ENCODE measurements at places on chromosomes 1 and 21. TPM values are rescaled to one million over a fixed set of nuclear protein-coding genes. Genes with fewer than 3 reads are reported as not detected.

Gene GLRX2
- 7.7 TPM for total RNA-seq

Gene AIRE
- not detected for total RNA-seq

Gene AMY1A
- total RNA-seq = not detected

Gene GJA9
- total RNA-seq = not detected

Gene WDR64
- not detected for total RNA-seq

Gene VANGL2
- total RNA-seq = 51.3 TPM

Gene MNDA
- not detected for total RNA-seq

Gene MROH9
- not detected for total RNA-seq

Gene CNKSR1
- 11.3 TPM for total RNA-seq

Gene HSD11B1
- total RNA-seq = not detected

DNA sequence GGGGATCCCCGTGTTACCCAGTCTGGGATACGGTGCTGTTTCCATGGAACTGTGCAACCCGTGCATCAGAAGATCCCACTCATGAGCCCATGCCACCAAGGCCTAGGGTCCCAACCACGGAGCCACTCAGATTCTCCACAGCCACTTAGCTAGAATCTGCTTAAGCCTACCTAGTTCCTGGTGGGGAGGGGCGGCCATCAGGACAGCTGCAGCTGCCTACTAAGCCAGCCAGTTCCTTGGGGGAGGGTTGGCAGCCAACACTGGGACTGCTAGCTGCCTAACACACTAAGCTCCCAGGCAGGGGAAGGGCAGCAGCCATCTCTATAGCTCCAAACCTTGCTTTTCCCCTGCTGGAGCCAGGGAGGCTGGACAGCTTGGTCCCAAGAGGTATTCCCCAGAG is 549.2 kb upstream of the BRINP3 start:
- no peaks in the 10 kb centered on the region for H3K27me3 ChIP-seq
- no peak overlapping the region for H3K27ac ChIP-seq

DNA sequence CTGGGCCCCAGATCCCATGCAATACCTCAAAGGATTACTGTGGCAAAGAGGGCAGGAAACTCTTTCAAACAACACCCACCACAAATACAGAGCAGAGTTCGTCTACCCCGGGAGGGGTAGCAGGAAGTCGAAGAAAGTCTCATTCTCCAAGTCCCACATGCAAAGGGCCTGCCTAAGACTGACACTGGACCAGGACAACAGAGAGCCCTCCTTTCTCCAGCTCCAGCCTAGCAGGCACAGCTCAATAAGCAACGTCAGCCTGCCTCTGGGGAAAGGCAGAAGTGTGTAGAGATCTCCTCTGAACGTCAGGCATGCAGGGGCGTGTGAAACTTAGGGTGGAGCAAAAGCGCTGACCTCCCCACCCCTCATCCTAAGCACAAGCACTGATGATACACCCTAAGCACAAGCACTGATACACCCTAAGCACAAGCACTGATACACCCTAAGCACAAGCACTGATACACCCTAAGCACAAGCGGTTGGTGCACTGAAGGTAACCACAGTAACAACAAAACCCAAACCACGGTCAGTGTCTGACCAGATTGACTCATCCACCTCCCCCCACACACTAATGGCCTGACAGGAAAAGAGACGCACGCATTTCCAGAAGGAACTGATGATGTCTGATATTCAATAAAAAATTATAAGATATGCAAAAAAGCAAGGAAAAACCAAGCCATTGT is 1.3 kb downstream of the KRTAP12-3 start:
- no peak overlapping the region for H3K4me3 ChIP-seq
- H3K27me3 ChIP-seq = no peaks in the 10 kb centered on the region
- no peak for DNase-seq

GRCh38 chr1:56099766-56100265 is 479.5 kb downstream of the PLPP3 start:
- H3K27me3 ChIP-seq = no peaks in the 10 kb centered on the region
- H3K4me1 ChIP-seq = no peaks in the 10 kb centered on the region
- no peak for DNase-seq

DNA sequence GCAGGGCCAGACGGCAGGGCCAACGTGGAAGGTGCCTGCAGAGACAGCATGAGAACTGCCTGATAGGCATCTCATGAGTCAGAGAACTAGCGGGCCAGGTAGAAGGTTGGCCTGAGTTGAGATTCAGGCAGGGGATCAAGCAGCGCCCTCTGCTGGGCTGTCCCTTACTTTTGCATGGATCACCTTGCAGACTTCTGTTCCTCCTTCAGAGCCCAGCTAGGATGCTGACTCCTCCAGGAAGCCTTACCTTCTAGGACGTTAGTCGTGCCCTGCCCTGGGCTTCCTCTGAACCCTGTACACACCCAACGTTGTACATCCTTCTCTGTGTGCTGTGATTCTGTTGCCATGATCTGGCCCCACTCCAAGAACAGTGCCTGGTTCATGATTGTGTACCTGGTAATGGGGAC is 231.3 kb upstream of the VAMP3 start:
- H3K27me3 ChIP-seq = no peaks in the 10 kb centered on the region
- no peak overlapping the region for H3K27ac ChIP-seq
- H3K36me3 ChIP-seq = no peaks in the 10 kb centered on the region
- peak; percentile 90 for DNase-seq
- no peak overlapping the region for H3K4me3 ChIP-seq
- peaks cover 32% of the 10 kb centered on the region for H3K4me1 ChIP-seq

- DNase-seq = peak; percentile 1
- H3K36me3 ChIP-seq = no peaks in the 10 kb centered on the region
- no peak overlapping the region for H3K4me3 ChIP-seq
- no peak overlapping the region for H3K27ac ChIP-seq
These were observed 103.4 kb downstream of the HLX start for GRCh38 chr1:220982686-220983085.

DNA sequence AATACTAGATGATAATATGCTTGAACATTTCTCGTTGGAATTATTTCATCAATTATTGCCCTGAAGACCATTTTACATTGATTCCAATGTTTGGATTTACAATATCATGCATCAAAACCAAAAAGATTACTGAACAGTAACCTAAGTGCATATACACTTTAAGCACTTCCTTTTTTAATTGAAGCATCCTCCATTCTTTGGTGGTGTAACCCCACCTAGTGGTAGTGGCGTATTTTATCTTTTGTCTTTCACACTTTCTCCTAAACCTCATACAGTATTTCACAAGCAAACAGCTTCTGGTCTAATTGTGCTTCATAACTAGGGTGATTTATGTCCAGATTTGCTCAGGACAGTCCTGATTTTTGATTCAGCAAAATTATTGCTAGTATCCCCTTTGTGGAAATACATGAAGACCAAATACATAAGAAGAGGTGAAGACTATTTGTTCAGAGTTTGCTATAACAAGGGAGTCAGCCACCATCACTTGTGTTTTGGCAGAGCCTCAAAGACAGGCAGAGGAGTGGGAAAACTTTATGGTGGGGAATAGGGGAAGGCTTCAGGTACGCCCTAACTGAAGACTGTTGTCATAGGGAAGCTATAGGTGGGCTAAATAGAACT is 3.4 kb upstream of the NVL start:
- peak; percentile 81 for DNase-seq
- no peak overlapping the region for H3K27ac ChIP-seq
- no peaks in the 10 kb centered on the region for H3K27me3 ChIP-seq
- H3K36me3 ChIP-seq = no peaks in the 10 kb centered on the region
- H3K4me3 ChIP-seq = no peak overlapping the region

- no peaks in the 10 kb centered on the region for H3K4me1 ChIP-seq
- no peaks in the 10 kb centered on the region for H3K36me3 ChIP-seq
- no peaks in the 10 kb centered on the region for H3K27me3 ChIP-seq
- no peak overlapping the region for H3K27ac ChIP-seq
- no peak for DNase-seq
These were observed 81.7 kb upstream of the PGBD5 start for GRCh38 chr1:230507666-230508402.

GRCh38 chr1:35881850-35882273 is 1.1 kb upstream of the AGO1 start:
- no peak overlapping the region for H3K27ac ChIP-seq
- no peaks in the 10 kb centered on the region for H3K27me3 ChIP-seq
- peaks cover 25% of the 10 kb centered on the region for H3K4me1 ChIP-seq
- no peaks in the 10 kb centered on the region for H3K36me3 ChIP-seq
- no peak overlapping the region for H3K4me3 ChIP-seq
- DNase-seq = no peak

DNA sequence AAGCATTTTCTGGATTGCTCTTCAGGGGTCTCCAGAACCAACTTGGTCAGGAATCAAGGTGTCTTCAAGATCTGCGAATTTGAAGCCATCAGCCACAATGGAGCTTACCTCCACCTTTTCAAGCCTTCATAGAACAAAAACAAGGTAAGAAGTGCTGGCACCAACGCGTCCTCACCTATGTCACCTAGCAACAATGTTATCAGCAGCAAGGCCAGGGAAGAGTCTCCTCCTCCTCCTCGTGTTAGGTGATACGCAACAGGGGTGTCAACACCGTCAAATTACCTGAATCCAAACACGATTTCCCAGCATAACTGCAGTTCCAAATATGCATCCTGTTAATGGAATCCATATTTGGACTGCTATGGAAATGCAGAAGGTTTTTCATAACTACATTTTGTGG is 4.1 kb upstream of the TIAM1 start:
- no peak overlapping the region for H3K27ac ChIP-seq
- no peak for DNase-seq
- no peaks in the 10 kb centered on the region for H3K27me3 ChIP-seq
- peaks cover 7% of the 10 kb centered on the region for H3K4me1 ChIP-seq
- no peaks in the 10 kb centered on the region for H3K36me3 ChIP-seq
- no peak overlapping the region for H3K4me3 ChIP-seq

DNA sequence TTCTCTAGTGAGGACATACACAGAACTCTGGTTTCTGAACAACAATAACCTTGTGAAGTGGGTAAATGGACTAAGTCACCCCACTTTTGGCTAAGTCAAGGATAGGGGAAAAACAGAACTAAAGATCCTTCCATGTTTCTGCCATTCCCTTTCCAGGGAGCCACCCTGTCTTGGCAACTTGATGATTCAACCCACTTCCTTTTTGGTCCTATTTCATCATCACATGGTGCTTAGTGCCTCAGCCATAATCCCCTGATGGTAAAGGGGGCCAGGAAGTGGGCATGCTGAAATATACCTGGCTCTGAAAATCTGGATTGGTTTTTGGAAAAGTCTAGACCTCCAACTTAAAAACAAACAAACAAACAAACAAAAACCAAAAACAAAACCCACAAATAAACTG is 206.4 kb upstream of the FOXD3 start:
- H3K27me3 ChIP-seq = no peaks in the 10 kb centered on the region
- DNase-seq = no peak
- no peaks in the 10 kb centered on the region for H3K36me3 ChIP-seq
